BJ (cell line): ENCODE measurements at places on chromosomes 13 and 19.

GRCh38 chr13:107866032-107866940 is 349.1 kb downstream of the LIG4 start:
- no peak for DNase-seq

- no peak for DNase-seq
Observed at GRCh38 chr13:77532983-77533382, 2.5 kb upstream of the SCEL start.

- DNase-seq: no peak
Observed at GRCh38 chr19:41098762-41099161, 10.5 kb downstream of the CYP2A13 start.

GRCh38 chr19:9461938-9462337 is 26.6 kb upstream of the ZNF266 start:
- DNase-seq: no peak

- DNase-seq: peak; percentile 71
Observed at GRCh38 chr13:90534617-90535370, 812.7 kb upstream of the MIR17HG start.

GRCh38 chr19:10699650-10700335 is 1.4 kb upstream of the QTRT1 start:
- no peak for DNase-seq
